ENCODE measurements at places on chromosomes 12 and 14. TPM values are rescaled to one million over a fixed set of nuclear protein-coding genes. Genes with fewer than 3 reads are reported as not detected.

DNA sequence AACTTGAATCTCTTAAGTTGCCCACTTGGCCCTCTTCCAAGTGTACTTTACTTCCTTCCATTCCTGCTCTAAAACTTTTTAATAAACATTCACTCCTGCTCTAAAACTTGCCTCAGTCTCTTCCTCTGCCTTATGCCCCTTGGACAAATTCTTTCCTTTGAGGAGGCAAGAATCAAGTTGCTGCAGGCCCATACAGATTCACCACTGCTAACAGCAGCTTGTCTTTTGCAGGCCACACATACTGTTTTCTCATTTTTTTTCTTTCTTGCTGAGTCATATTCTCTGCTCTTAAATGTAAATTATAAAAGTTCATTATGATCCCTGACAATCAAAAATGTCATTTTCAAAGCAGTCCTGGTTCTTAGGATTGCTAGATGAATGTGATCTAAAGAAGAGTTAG, 1820.8 kb upstream of the FLRT2 start:
- H3K27me3 ChIP-seq = no peaks in the 10 kb centered on the region
- no peak for DNase-seq
- H3K36me3 ChIP-seq = peaks cover 1% of the 10 kb centered on the region
- no peaks in the 10 kb centered on the region for H3K4me1 ChIP-seq
- H3K27ac ChIP-seq = no peak overlapping the region

GRCh38 chr14:100078997-100079725, 13.9 kb downstream of the EVL start:
- peaks cover 63% of the 10 kb centered on the region for H3K36me3 ChIP-seq
- peak overlapping the region; percentile 91 for H3K27ac ChIP-seq
- no peaks in the 10 kb centered on the region for H3K27me3 ChIP-seq
- peak overlapping the region; percentile 57 for H3K4me3 ChIP-seq
- H3K4me1 ChIP-seq = peaks cover 97% of the 10 kb centered on the region

DNA sequence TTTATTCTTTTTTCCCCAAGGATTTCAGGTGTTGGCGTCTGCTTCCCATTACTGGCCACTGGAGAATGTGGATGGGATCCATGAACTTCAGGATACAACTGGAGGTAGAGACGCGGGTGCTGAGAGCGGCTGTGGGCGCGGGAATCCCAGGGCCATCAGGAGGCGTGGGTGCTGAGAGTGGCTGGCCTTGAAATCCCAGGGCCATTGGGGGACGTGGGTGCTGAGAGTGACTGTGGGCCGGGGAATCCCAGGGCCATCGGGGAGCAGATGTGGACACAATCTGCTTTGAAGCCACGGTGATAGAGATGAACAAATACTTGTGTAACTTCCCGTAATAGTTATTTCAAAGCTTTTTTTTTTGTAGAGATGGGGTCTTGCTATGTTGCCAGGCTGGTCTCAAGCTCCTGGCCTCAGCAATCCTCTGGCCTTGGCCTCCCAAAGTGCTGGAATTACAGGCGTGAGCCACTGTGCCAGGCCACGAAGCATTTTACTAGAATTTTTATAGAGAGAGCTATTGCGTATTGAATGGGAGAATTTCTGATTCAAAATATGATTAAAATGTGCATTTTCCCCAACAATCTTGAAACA, 12.8 kb downstream of the ADGRD1 start:
- H3K27ac ChIP-seq = no peak overlapping the region
- no peaks in the 10 kb centered on the region for H3K36me3 ChIP-seq
- H3K27me3 ChIP-seq = peaks cover 2% of the 10 kb centered on the region
- H3K4me3 ChIP-seq = no peak overlapping the region

Gene PPP1R1A
- total RNA-seq = not detected

DNA sequence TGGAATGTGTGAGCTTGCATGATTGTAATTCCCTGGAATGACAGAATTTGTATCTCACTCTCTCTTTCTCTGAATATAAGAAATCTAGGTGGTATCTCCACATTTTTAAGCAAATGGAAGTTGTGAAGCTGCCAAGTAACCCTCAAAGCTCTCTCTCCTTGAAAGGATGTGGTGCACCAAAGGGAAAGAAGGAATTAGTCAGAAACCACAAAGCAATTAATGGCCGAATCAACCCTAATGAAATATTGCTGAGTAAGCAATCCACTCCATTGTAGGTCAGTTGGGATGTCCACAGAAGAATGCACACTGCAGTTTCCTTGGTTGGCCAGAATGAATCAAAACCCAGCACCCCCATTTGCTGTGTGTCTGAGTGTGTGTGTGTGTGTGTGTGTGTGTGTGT, 153.5 kb downstream of the KCNA5 start:
- H3K36me3 ChIP-seq = no peaks in the 10 kb centered on the region
- H3K4me1 ChIP-seq = no peaks in the 10 kb centered on the region
- no peak overlapping the region for H3K27ac ChIP-seq
- no peak overlapping the region for H3K4me3 ChIP-seq
- no peak for DNase-seq

- no peak overlapping the region for H3K27ac ChIP-seq
- no peaks in the 10 kb centered on the region for H3K27me3 ChIP-seq
- H3K36me3 ChIP-seq = peaks cover 35% of the 10 kb centered on the region
These were observed 39.8 kb downstream of the ELK3 start for GRCh38 chr12:96233939-96234461.

DNA sequence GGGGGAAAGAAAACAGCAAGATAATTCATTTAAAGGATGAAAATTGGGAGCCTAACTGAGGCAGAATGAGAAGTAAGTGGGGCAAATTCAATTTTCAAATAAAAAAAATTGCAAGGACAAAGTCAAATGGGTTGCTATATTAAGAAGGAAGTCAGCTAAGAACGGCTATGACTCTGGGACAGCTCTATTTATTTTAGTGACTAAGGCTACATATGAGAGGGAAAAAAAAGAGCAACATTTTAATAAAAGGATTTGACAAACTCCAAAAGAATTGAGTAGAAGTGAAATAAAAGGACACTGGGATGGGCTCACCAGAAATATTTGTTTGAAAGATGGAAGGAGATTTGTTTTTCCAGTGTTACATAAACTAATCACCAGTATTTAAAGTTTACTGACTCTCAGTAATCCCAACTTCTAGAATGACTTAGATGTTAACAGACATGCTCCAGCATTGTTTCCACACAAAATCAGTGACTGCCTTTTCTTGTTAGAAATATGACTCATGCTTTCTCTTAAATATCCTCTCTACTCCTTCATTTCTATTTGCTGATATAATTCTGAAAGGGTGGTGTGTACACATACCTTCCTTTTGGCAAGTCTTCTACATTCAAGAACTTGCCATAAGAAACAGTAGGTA, 198.5 kb downstream of the SLC25A21 start:
- no peak overlapping the region for H3K4me3 ChIP-seq
- H3K27me3 ChIP-seq = no peaks in the 10 kb centered on the region
- no peak for DNase-seq
- no peaks in the 10 kb centered on the region for H3K36me3 ChIP-seq

DNA sequence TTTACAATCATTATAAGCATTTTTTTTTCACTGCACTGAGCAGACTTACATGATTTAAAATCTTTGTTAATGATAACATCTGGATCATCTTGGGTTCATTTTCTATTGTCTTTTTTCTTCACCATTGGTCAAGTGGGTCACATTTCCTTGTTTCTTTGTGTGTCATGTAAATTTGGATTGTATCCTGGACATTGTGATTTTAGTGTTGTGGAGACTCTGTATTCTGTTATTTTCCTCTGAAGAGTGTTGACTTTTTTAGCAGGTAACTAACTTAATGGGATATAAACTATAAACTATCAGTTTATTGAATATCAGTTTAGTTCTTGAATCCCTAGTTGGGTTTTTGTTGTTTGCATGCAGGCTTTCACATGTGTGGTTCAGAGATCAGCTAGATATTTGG, 4.0 kb upstream of the UNC79 start:
- no peaks in the 10 kb centered on the region for H3K4me1 ChIP-seq
- H3K27ac ChIP-seq = no peak overlapping the region
- no peaks in the 10 kb centered on the region for H3K36me3 ChIP-seq
- peaks cover 23% of the 10 kb centered on the region for H3K27me3 ChIP-seq

DNA sequence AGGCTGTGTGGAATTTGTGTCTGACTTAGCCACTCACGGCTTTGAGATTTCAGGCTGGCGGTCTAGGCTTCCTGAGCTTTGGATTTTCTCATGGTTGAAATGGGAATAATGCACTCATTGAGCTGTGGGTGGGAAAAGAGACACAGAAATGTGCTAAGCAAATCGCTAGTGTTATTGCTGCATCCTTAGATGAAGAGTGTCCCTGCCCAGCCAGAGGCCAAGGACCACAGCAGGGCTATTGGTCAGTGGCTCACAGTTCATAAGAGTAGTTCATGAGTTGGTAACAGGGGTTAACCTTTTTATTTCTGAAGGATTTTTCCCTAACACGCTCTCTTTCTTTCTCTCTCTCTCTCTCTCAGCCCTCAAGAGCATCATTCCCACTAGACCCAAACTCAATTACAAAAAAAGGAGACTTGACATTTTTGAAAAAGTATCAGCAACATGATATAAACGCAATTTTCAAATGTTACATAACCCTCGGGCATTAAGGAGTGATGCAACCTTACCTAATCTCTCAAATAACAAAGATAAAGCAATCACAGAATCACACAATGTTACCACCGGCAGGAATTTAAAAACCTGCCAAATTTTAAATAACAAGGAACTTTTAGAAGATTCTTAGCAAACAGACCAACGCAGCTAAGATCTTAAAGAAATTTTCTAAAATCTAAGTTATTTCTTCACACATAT, 36.7 kb upstream of the RMST start:
- peaks cover 9% of the 10 kb centered on the region for H3K27me3 ChIP-seq
- DNase-seq = no peak
- H3K4me1 ChIP-seq = no peaks in the 10 kb centered on the region
- no peak overlapping the region for H3K27ac ChIP-seq
- H3K36me3 ChIP-seq = no peaks in the 10 kb centered on the region

DNA sequence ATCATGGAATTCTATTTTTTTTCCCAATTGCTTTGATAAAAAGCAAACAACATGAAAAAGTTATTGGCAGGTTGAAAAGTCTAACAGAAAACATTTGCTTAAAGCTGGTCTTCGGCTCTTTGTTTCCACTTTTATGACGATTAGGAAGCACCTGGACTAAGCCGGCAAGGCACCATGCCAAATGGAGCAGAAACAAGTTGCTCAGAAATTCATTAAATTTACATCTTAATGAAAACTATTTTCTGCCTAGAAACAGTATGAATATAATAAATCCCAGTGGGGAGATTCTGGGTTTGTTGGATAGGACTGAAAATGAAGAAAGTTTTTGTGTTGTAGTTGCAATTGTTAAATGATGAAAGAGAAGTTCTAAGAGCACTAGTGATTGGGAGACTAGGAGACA, 51.4 kb upstream of the OR9K2 start:
- H3K4me1 ChIP-seq = peaks cover 5% of the 10 kb centered on the region
- peaks cover 33% of the 10 kb centered on the region for H3K27me3 ChIP-seq
- H3K36me3 ChIP-seq = no peaks in the 10 kb centered on the region
- no peak overlapping the region for H3K4me3 ChIP-seq

- no peak for DNase-seq
- H3K27ac ChIP-seq = peak overlapping the region; percentile 8
- H3K4me1 ChIP-seq = peaks cover 22% of the 10 kb centered on the region
These were observed 8.0 kb downstream of the PNN start for GRCh38 chr14:39182770-39183684.

DNA sequence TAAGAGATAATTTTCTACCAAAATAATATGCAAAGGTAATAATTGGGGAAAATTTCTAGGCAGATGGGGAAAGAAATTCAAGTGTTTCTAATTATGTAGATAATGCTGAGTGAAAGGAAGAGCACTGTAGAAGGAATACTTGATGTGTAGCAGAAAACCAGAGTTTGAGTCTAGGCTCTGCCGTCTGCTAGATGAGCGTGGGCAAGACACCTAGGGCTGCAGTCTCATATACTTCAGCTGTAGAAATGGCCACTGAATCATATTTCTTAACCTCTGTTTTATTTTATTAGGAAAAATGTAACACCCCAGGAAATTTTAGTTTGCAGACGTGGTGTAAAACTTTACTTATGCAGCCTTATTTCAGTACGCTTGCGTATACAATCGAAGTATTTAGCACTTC, 59.8 kb upstream of the SLC38A2 start:
- no peaks in the 10 kb centered on the region for H3K27me3 ChIP-seq
- H3K4me3 ChIP-seq = no peak overlapping the region
- no peak overlapping the region for H3K27ac ChIP-seq
- no peaks in the 10 kb centered on the region for H3K36me3 ChIP-seq
- peaks cover 24% of the 10 kb centered on the region for H3K4me1 ChIP-seq
- no peak for DNase-seq

DNA sequence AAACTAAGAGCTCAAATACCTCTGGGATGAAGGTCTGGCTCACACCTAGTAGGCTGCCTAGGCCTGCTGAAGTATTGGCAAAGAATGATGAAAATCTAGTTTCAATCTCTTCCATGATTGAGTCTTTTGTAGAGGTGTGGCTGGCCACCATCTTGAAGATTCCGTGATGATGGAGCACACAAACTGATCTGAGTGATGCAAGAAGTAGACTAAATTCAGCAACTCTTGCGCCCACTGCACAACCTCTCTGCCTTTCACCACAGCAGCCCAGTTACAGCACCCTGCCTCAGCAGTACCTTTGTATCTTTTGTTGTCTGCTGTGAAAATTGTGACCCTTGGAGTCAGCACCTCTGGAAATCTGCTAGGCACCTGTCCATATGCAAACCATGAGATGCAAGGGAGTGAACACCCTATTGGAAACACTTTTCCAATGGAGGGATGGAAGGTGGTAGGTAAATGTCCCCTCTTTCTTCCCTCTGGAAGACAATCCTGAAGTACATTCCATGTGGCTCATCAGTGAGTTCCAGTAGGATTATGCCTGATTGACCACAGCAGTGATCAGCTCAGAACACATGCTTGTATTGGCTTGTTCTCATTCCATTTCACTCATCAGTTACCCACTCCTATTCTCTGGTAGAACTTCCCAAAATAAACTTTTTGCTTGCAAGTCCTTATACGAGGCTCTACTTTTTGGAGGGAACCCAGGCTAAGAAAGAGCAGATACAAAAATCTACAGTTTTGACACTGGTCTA, 58.6 kb downstream of the BTBD7 start:
- no peak overlapping the region for H3K27ac ChIP-seq
- no peak overlapping the region for H3K4me3 ChIP-seq
- no peak for DNase-seq
- peaks cover 6% of the 10 kb centered on the region for H3K36me3 ChIP-seq
- H3K27me3 ChIP-seq = no peaks in the 10 kb centered on the region
- peaks cover 5% of the 10 kb centered on the region for H3K4me1 ChIP-seq

GRCh38 chr14:61171727-61172126, 109.4 kb downstream of the TMEM30B start:
- H3K36me3 ChIP-seq = no peaks in the 10 kb centered on the region
- no peak for DNase-seq
- no peak overlapping the region for H3K27ac ChIP-seq
- H3K27me3 ChIP-seq = peaks cover 7% of the 10 kb centered on the region
- H3K4me3 ChIP-seq = no peak overlapping the region

GRCh38 chr14:30496852-30497251, 62.1 kb upstream of the G2E3 start:
- H3K36me3 ChIP-seq = no peaks in the 10 kb centered on the region
- DNase-seq = no peak
